Activated CD4-positive, alpha-beta T cell treated with anti-CD3 and anti-CD28 coated beads, Interleukin-2, amount 50 U/mL, for 24 hours (primary cell): ENCODE measurements at places on chromosomes 2 and 18.
A peak's percentile ranks its signal among the peaks of the same experiment; 100 is the strongest.

- no peak for DNase-seq
Measured at GRCh38 chr2:172100935-172101820, 1.5 kb downstream of the DLX2 start.

DNA sequence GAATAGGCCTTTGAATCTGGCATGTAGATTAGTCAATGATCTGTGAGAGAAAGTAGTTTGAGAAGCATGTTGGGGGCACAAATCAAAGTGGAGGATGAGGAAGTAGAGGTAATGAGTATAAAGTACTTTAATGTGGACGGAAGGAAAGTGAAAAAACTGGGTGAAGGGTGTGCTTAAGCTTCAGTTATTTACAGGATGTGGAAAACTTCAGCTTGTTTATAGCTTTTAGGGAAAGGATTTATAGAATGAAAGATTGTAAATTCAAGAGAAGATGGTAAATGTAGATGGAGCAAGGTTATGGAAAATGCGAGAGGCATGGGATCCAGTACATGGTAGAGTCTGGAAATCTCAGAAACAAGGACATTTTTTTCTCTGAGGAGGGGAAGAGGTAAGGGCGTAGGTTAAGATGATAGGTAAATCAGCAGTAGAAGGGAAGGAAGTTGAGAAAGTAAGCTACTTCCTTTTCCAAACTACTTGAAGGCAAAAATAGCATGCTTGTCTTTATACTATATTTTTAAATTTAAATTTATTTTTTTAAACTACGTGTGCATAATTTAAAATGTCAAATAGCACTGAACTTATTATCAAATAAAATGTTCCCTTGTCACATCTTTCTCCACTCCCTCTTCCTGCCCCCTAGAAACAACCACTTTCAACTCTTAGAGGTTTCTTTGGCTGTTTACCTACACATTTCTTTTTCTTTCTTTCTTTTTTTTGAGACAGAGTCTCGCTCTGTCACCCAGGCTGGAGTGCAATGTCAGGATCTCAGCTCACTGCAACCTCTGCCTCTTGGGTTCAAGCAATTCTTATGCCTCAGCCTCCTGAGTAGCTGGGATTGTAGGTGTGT lies 8.5 kb downstream of the FAM117B start:
- DNase-seq = no peak

DNA sequence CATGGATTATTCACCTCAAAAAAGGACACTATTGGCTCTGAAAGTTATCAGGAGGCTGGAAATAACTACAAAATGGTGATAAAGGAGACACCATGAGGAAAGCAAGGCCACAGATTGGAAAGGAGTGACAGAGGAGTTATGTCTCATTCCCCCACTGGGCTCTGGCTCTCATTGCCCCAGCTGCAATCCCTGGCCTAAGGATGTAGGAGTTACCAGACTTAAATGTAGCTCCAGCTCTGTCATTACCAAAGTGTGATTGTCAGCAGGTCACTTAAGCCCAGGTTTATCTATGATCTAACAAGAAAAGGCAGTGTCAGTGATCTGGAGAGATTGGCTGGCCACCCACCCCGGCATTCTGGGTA lies 1228.2 kb upstream of the DDX18 start:
- DNase-seq = no peak

DNA sequence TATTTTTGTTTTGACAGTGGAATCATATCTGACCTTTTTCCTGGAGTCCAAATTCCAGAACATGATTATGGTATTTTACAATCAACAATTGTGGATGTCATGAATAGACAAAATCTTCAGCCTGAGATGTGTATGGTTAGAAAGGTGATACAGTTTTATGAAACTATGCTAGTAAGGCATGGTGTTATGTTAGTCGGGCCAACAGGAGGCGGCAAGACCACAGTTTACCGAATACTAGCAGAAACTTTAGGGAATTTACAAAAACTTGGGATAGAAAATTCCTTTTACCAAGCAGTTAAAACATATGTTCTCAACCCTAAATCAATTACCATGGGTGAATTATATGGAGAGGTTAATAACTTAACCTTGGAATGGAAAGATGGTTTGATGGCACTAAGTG lies 137.0 kb downstream of the DNAH6 start:
- no peak for DNase-seq

- peak; percentile 22 for DNase-seq
Measured at GRCh38 chr2:206800506-206801417, 35.4 kb downstream of the FASTKD2 start.

DNA sequence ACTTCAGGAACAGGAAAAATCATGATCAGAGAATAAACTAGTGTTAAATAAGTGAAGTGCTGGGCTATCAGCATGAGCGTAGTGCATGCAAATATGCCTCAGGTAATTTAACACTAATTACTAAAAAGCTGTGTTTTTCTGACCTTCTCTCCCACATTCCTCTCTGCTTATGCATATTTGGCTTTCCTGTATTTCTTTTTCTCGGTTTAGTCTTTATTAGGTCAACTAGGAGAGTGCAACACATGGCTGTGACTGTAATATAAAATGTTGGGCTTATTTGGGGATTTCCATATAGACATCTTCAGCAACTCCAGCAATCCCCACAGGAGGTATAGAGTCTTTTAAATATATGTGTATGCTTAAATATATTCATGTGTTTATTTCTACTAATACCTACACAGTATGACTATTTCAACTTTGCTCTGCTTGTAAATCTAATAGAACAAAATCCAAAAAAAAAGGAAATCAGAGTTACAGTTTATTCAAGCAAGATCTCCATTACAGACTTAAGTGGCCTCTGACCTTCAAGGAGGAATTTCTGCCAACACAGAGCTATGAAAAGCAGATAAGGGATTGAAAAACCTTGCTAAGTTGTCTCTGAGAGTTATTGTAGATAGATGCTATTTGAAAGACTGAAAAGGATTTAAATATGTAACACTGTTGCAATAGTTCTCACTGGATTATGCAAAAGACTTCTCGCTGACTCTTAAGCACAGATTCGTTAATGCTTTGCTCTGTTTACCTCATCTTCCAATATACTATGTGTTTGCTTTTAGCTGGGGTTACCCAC lies 359.5 kb upstream of the RGPD4 start:
- no peak for DNase-seq

DNA sequence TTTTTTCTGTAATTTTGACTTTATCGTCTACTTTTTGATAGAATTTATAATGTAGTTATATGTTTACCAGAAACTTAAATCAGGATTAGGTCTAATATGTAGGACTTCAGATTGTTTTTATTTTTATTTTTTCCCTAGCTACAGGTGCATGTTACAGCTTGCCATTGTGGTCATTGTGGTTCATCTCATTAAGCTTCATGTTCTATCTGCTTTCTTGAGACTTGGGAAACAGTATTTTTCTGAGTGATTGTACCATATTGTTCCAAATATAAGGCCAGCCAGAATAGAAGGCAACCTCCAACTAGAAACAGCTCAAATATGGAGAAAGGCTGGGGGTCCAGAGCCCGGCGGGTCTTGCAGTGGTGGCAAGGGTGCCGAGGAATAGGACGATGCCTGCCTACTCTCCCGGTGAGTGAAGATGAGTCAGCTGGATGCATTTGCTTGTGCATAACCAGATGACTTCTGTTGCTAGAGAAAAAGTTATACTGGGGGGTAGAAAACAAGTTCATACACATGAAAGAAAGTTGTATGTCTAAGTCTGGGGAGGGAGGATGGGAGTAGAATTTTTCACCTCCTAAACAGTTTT lies 188.4 kb downstream of the CCDC85A start:
- no peak for DNase-seq

GRCh38 chr2:122136056-122136455 lies 380.6 kb downstream of the TSN start:
- no peak for DNase-seq

GRCh38 chr2:114049280-114049679 lies 159.4 kb downstream of the ACTR3 start:
- DNase-seq = no peak

DNA sequence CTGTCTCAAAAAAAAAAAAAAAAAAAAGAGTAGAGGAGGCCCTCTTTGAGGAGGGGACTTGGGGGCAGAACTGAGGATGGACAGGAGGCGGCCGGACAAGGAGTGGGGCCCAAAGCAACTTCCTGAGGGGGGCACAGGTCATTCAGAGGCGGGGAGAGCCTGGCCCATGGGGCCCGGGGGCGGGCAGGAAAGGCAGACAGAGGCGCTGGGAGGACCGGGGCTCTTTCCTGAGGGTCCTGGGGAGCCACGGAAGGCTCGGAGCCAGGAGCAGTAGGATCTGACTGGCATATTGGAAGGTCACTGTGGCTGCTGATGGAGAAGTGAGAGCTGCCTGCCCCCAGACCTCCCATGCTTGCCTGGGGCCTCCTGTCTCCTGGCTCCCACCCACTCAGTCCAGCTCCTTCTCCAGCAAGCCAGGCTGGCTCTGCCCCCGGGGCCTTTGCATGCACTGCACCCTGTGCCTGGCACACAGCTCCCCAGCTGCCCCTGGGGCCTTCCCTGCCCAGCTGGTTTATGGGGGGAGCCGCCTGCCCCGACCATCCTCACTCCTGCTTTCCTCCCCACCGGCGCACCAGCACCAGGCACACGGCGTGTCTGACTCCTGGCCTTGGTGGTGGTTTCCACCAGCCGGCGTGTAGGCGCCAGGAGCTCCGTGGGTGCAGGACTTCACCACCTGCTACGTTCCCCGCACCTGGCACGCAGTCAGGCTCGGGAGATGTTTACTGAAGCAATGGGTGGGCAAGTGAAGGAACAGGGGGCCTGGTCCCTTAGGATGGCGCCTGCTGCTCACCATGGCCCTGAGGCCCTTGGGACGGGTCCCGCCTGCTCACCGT lies 5.6 kb downstream of the ESPNL start:
- DNase-seq = no peak

GRCh38 chr2:194591192-194591591 lies 1065.8 kb upstream of the SLC39A10 start:
- no peak for DNase-seq

- DNase-seq = no peak
Measured at GRCh38 chr2:230254152-230254881, 28.8 kb downstream of the SP140 start.

- DNase-seq = no peak
Measured at GRCh38 chr2:45554742-45555140, 56.3 kb downstream of the SRBD1 start.

- no peak for DNase-seq
Measured at GRCh38 chr2:235864302-235864701, 303.9 kb downstream of the GBX2 start.

DNA sequence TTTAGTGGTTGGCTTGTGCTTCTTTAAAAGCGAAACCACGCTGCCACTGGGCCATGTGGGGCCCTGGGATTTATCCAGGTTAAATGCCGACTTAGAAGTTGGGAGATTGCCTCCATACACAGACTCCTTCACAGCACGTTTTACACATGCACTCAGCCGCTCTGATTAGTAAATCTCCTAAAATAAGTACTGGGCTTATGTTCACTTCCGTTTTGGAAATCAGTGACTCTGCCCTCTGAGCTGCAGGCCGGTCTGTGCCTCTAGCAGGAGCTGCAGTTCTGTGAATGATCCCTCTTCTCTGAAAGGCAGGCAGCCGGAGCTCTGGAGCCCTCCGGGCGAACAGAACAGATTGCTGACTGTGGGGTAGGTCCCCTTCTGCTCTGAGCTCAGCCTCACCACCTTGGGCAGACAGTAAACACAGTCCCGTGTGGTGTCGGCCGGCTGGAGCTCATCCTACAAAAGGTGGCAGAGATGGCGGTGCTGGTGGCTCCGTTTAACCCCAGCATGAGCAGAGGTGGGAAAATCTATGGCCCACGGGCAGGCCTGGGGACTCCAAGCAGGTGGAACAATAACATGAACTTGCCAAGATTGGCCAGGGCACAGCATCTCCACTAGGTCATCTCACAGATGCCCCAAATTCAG lies 9.8 kb upstream of the RAB17 start:
- no peak for DNase-seq

DNA sequence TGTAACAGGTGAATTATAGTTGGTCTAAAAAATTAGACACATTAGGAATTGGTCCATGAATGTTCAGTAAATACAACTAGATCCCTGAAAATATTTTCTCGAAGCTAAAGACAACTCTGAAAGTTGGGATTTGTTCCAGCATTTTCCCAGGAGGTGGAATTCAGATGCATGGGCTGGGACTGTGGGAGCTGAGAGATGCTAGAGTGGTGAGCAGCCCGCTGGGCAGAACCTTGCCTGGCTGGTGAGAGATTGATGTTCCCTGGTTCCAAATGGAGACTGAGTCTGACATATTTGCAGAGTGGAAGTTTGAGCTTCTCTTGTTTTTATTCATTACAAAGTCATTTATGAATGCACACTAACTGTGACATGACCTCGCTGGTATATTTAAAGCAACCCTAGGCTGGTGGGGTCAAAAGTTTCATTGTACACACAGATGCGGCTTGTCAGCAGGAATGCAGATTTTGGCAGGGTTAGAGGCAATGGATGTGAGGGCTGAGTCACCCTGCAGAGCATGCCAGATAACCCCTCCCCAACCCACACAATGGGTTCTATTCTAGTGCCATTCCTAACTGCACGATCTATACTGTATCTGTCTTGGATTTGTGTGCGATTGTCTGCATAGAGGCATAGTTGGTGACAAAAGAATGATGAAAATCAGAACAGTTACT lies 23.5 kb upstream of the TMEM178A start:
- no peak for DNase-seq

DNA sequence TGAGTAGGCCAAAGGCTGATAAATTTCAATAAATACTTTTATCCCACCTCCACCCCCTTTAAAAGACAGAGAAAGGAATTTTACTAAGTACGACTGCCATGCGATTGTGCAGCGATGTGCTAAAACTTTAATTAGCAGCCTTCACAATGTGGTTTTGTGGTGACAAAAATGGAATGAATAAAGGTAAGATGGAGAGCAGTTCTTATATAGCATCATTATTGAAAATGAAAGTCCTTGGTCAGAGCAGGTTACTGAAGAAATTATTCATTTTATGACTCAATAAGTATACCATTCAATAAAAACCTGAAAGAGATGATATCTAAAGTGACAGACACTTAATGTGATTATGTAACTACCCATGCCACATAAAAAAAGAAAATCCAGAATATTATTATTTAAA lies 33.2 kb upstream of the MTIF2 start:
- peak; percentile 11 for DNase-seq

DNA sequence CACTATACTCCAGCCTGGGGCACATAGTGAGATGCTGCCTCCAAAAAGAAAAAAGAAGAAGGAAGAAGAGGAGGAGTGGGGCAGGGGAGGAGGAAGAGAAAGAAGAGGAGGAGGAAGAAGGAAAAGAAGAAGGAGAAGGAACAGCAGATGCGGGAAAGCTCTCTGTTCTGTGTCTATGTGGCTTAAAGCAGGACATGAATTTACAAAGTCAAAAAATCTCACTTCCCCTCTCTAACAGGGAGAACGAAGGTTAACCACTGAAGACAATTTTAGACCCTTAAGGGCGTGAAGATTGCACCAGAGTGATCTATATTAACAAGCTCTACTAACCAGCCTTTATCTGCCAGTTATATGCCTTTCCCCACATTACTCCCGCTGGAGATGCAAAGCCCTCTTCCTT lies 258.9 kb downstream of the METTL4 start:
- DNase-seq = no peak

DNA sequence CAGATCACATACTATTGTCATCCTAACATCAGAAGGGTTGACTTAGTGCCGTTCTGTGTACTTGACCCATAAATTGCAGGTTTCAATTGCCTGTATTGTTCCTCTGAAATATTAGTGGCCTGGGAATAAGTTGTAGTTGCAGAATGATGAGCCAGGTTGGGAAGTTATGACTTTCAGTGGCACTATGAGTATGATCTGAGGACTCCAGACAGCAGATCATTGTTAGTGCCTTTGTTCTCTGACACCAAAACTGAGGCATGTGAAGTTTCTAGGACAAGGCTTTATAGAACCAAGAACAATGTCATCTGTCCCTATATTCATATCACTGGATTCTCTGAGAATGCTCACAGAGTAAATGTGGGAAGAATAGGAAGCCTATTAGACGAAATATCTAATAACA lies 403.7 kb downstream of the STK39 start:
- DNase-seq = no peak
